ENCODE measurements at places on chromosomes 12 and 14. TPM values are rescaled to one million over a fixed set of nuclear protein-coding genes. Genes with fewer than 3 reads are reported as not detected.
A peak's percentile ranks its signal among the peaks of the same experiment; 100 is the strongest.

DNA sequence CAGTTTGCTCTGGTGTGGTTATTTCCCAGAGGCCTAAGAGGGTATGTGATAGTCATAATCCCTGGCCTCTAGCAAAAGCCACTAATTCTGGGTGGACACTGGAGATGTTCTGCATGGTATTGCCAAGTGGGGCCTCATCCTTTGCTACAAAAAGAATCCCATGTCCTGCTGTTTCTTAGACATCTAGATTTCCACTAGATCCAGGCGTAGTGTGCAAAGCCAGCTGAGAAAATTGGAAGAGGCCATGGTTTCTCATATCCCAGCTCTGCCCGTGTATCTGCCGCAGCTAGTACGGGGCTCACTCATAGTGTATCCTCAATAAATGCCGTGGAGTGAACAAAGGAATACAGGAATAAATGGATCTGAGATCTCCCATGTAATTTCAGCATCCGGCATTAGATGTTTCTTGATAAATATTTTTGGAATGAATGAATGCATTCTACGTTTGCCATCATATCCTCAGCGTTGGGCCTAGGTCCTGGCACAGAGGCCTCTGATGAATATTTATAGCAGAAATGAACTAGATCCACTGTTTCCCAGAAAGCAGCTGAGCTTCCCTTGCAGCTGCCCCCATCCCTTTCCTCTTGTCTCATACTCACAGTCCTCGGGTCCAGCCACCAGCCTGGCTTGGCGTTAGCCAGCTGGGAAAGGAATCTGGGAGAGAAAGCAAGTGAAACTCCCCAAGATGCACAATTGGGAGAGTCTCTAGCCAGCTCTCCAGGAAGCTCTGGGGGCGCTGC is 76.3 kb upstream of the NOS1 start:
- DNase-seq: no peak

- DNase-seq: no peak
Observed at GRCh38 chr14:73834261-73834625, 17.4 kb upstream of the PTGR2 start.

GRCh38 chr14:84251411-84252115 is 1278.4 kb upstream of the FLRT2 start:
- no peak for DNase-seq

The FITM1 gene
- total RNA-seq: 0.82 TPM

DNA sequence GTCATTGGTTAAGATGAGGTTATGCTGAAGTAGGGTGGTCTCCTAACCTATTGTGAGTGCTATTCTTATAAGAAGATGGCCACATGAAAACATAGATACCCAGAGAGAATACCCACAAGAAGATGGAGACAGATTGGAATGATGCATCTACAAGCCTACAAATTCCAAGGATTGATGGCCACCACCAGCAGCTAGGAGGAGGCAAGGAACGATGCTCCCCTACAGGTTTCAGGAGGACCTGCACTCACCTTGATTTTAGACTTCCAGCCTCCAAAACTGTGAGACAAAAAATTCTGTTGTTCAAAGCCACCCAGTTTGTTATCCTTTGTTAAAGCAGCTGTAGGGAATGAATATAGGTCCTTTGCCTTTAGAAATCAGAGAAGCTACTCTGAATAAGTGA is 227.4 kb downstream of the NEDD1 start:
- no peak for DNase-seq

DNA sequence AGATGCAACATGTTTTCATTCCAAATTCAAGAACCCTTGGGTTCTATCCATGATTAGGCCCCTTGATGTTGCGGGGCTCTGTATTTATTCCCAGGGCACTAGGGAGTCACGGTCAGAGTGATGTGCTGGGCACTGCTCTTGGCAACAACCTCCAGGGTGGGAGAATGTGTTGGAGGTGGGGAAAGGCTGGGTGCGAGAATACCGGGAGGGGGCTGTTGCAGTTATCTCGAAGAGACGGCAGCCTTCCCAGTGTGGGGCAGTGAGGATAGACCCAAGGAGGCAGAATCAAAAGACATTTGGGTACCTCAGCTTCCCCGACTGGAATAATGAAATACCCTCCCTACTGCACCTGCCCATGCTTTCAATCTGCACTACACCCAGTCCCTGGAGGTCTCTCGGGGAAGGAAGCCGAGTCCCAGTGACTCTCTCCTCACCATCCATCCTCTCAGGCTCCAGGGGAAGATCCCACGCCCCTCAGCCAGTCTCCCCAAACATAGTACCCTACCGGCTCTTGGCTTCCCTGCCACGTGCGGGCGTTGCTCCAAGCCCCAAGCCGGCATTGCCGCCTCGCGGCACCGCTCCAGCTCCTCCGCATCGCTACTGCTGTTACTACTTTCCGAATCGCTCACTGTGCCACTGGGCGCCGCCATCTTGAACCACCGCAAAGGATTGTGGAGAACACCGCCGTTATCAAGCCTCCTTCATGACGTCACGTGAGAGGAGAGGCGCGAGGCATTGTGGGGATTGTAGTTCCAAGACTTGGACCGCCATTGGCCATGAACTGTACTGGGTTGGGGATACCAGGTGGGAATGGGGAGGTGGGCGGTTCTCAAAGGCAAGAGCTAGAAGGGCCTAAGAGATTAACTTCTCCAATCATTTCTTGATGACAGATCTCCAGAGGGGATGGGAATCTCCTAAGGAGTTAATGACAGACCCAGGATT is at the start of gene C12orf43:
Gene C12orf43, minus strand, starts transcription at position 663 of the 942 bp plus-strand sequence. Its CDS starts 13 bp downstream, at position 650.
- DNase-seq: peak; percentile 99

The GLIPR1L1 gene
- total RNA-seq: not detected

DNA sequence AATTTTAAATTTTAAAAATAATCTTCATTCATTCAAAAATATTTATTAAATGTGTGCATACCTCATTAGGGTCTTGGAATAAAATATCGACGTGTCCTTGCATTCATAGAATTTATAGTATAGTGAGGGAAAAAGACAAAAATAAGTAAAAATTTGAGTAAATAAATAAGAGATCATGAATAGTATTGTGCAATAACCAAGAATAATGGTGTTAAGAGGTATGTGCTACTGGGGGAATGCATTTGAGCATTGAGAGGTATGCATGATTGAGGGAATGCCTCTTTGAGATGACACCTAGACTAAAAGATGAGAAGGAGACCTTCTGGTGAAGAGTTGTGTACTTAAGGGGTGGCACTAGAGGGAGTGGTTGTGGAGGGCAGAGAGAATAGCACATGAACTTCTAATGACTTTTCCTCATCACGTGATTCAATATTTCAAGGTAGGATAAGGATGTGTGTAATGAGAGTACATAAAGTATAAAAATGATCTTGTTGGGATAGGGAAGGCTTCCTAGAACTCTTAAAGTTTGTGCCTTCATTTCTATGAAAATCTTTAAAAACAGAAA is 18.8 kb upstream of the CATSPERB start:
- DNase-seq: no peak

DNA sequence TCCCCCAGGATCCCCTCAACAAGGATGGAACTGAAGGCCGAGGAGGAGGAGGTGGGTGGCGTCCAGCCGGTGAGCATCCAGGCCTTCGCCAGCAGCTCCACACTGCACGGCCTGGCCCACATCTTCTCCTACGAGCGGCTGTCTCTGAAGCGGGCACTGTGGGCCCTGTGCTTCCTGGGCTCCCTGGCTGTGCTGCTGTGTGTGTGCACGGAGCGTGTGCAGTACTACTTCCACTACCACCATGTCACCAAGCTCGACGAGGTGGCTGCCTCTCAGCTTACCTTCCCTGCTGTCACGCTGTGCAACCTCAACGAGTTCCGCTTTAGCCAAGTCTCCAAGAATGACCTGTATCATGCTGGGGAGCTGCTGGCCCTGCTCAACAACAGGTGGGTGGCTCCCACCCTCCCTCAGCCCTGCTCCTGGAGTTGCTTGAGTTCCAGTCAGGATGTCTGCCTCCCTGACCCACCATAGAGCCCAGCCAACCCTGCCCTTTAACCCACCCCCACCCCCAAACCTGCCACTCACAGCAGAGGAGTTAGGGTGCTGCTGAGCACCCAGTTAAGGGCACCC is 1.4 kb downstream of the ASIC1 start:
- no peak for DNase-seq

GRCh38 chr12:98532687-98533304 is 17.4 kb downstream of the TMPO start:
- DNase-seq: peak; percentile 67

DNA sequence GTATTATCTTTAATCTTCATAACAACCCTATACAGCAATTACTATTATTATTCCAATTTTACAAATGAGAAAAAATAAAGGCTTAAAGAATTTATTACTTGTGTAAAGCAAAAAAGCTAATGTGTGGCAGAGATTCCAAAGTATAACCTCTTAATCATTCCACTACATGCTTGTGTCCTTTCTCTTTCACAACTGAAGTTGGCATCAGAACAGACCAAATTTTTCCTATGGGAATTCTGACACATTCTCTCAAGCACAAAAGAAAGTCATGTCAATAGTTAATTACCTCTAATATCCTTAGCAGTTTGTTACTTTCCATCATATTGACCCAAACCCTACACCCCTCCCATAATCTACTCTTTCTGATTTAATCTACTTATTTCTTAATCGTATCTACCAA is 86.7 kb downstream of the BCL2L14 start:
- no peak for DNase-seq
